ENCODE measurements at places on chromosomes 4 and X.

DNA sequence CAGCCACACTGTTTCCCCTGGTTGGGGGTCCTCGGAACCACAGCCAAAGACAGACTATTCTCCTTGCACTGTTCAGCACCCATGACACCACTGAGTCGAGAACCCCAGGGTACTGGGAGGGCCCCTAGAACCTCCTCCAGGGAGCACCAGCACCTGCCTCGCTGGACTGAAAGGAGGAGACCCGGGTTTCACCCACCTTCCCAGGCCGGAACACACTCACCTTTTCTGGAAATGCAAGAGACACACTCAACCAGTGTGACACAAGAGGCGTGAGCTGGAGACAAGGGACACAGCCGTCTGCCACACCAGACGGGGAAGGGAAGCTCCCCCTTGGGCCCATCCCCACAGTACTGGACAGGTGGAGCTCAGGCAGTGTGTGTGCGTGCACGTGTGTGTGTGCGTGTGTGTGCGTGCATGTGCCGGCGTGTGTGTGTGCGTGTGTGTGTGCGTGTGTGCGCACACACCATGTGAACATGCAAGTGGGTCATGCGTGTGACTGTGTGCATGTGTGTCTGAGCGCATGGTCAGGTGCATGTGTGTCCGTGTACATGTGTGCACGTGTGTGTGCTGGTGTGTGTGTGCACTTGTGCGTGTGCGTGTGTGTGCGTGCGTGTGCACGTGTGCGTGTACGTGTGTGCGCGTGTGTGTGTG lies 128.8 kb upstream of the NKX1-1 start:
- DNase-seq, result no peak

DNA sequence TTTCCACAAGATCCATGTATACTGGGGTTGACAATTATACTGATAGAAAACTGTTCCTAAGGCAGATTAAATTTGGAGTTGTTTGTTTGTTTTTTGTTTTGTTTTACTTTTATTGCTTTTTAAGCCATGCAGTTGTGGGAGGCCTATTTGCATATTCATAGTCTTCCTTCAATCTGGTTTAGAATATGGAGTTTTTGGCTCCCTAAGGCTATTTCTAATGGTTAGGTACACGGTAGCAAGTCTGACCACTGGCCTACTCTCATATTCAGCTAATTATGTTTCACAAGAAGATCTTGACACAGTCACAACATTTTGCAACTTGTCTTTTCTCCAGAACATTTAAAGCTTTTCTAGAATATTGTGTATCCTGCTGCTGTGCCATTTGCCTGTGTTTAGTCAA lies 725.5 kb downstream of the PCDH18 start:
- no peak for DNase-seq

DNA sequence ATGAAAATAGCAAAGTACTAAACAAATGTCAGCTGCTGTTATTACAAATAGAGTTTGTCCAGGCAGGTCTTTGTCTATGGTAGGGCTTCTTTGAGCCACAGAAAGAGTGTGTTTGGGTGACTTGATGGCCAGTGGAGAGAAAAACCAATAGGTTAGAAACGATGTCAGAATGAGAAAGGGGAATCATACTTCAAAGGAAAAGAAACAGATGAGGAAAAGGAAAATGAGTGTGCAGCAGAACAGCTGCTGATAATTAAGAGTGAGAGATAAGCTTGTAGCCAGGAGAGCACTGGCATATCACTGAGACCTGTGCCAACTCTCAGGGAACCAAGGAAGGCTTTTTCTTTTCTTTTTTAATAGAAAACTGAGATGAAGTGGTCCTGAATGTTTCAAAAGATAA lies 257.2 kb downstream of the ARHGAP24 start:
- DNase-seq, result no peak

- peak; percentile 54 for DNase-seq
These were observed 19.6 kb upstream of the TCEAL4 start for GRCh38 chrX:103565752-103566151.

- no peak for DNase-seq
These were observed 13.5 kb upstream of the ZNF280C start for GRCh38 chrX:130282151-130282550.

GRCh38 chrX:47633689-47634590 lies 4.2 kb upstream of the CFP start:
- no peak for DNase-seq

- no peak for DNase-seq
These were observed 19.1 kb upstream of the S100P start for GRCh38 chr4:6674500-6675149.

- DNase-seq, result no peak
These were observed 184.1 kb downstream of the MID1IP1 start for GRCh38 chrX:38985375-38985774.

DNA sequence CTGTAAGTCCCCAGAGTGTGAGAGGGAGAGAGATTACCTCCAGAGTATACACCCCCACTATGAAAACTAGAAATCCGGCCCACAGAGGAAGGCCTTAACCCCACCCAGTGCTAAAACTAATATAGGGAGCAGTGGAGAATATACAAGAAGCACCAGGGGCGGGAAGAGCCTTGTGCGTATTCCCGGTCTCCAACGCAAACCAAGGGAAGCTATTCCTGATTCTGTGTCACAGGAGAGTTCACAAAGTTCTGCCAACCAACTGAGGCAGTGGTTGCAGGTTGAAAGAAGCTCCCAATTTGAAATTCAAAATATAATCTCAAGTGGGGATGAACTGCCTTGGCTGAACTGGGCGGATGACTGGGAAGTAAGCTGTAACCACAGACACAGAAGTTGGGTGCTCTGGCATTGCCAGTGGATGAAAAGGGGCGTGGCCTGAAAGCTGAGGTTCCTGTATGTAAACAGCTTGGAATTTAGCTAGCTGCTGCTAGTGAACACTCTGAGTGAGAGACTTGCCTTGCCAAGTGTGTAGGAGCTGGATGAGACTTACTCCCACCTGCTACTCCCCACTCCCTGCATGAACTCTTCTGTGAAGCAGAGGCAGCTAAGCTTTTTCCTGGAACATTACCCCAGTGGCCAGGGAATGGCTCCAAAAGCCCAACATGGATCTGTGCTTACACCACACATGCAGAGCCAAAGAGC lies 32.7 kb downstream of the ELF2 start:
- peak; percentile 25 for DNase-seq

DNA sequence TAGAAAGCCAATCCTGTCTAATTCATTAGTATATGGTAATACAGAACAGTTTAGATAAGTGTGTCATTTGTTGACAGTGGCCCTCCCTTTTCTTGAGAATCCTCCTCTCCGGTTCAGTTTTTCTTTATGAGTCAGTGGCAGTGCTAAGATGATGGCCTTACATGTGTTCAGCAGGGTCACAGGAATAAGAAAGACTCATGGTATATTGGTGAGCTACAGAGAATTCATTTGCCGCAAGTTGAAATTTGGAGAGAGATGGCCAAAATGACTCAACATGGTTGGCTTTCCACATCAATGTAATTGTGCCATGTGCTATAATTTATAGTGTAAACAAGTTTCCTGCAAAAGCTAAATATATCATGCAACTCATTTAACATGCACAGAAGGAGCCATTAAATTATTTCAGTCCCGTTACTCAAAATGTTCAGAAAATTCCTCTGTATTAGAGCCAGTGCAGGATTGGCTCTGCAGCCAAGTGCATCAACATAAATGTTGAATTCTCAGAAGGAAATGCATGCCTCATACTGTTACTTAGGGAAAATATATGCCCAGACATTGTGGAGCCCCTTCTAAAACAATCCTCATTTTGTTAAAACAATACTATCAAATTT lies 374.3 kb downstream of the AFF2 start:
- peak; percentile 41 for DNase-seq

- DNase-seq, result no peak
These were observed 49.7 kb downstream of the FAM9B start for GRCh38 chrX:8984231-8984630.

DNA sequence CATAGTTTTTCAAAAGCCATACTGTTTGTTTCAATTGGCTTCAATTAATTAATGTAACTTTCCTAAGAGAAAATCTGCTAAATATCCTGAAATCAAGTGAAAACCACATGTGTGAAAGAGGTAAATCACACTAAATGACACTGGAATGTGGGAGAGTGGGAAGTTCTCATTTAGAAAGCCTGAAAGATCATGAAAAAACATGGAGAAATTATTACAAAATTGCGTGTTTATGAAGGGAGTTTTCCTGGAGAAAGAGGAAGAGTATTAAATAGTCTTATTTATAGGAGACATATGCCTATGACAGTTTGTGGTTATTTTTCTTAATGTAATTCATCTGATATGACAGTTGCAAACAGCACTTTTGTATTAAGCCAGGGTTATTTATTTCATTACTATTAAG lies 183.7 kb downstream of the DKK2 start:
- DNase-seq, result no peak

GRCh38 chr4:76072760-76073159 lies 1.7 kb upstream of the ART3 start:
- no peak for DNase-seq

GRCh38 chr4:176579226-176579625 lies 213.5 kb downstream of the VEGFC start:
- no peak for DNase-seq

DNA sequence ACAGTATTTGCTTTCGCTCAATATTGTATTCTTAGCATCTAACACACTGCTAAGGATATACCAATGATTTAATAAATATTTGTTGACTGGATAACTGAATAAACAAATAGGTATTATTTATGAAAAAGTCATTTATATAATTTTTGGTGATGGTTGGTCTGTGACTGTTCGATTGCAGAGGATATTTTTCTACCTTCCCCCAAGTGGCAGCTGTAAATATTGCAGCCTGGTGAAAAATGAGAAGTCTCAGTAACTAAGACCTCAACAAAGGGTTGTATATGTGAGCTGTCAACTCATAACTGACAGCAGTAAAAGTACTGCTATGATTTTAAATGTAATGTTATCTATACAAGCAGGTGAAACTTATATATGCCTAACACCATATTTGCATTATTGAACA lies 36.0 kb downstream of the HTR2C start:
- no peak for DNase-seq

DNA sequence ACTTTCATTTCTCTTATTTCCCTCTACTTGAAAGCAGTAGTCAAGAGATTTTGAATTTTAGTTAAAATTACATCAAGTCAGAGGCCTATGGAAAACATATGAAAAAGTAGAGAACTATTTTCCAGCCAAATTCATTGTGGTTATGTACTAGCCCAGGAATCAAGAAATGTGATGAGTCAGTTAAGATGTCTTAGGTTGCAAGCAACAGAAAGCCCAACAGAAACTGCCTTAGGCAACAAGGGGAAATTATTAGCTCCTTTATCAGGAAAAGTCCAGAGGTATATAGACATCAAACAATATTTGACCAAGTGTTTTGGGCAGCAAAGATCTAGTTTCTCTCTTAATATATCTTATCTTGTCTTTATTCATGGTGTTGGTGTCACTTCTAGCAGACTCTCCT lies 37.8 kb upstream of the FRMD7 start:
- no peak for DNase-seq

DNA sequence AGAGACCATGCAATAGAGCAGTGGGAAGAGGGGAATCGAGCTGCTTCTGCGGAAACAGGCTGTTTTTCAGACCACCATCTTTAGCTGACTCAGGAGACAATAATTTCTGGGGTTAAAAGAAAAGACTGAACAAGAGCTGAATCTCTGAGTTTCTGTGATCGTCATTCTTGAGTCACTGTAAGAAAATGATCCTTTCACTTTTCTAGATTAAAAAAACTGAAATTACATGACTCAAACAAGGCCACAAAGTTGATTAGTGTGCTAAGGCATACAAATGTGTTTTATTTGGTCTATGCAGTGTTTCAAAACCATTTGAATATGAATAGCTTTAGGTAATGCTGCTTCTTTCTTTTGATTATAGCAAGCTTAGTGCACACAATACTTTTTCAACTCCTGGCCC lies 194.4 kb upstream of the RPL34 start:
- DNase-seq, result peak; percentile 21

DNA sequence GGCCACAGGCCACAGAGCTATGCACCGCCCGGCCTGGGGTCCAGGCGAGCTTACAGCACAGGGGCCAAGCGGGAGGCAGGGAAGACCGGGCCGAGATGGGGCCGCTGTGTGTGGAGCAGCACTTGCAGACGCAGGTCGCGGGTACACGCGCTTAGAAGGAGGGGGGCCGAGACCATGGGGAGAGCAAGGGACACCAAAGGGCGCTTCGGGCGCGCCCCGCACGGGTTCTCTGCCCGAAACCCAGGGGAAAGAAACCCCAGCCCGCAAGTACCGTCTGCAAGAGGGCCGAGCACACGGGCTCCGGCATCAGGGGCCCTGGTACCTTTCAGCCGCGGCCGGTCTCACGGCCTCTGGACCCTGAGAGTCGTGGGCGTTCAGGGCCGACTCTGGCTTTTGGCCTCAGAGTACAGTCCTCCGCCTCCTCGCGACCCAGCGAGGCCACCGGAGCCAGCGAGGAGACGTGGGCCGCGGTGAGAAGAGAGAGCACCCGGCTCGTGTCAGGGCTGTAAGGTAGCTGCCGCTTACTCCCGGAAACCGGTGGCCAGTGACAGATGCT lies 342 bp downstream of the EOLA2 start:
- no peak for DNase-seq

- DNase-seq, result peak; percentile 27
These were observed 94.3 kb downstream of the DDIT4L start for GRCh38 chr4:100095729-100096595.

DNA sequence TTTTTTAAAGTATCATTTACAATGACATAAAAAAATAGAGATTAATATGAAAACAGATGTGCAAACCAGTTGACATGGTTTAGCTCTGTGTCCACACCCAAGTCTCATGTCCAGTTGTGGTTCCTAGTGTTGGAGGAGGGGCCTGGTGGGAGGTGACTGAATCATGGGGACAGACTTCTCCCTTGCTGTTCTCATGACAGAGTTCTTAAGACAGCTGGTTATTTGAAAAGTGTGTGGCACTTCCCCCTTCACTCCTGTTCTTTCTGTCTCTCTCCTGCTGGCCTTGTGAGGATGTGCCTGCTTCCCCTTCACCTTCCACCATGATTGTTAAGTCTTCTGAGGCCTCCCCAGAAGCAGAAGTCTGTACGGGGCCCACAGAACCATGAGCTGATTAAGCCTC lies 23.8 kb downstream of the CNOT6L start:
- no peak for DNase-seq

DNA sequence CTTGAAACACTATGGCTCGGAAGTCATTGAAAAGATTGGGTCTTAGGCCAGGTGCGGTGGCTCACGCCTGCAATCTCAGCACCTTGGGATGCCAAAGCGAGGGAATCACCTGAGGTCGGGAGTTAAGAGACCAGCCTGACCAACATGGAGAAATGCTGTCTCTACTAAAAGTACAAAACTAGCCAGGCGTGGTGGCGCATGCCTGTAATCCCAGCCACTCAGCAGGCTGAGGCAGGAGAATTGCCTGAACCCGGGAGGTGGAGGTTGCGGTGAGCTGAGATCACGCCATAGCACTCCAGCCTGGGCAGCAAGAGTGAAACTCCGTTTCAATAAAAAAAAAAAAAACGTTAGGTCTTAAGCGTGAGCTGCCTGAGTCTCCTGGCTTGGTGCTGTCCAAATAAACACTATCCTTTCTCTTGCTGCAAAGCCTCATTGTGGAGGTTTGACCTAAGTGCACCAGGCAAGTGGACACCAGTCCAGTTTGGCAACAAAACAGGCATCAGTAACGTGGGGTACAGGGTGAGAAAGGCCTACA lies 185.9 kb downstream of the DHRSX start:
- no peak for DNase-seq
